GM06990 (cell line): ENCODE measurements at places on chromosomes 6 and 20.

DNA sequence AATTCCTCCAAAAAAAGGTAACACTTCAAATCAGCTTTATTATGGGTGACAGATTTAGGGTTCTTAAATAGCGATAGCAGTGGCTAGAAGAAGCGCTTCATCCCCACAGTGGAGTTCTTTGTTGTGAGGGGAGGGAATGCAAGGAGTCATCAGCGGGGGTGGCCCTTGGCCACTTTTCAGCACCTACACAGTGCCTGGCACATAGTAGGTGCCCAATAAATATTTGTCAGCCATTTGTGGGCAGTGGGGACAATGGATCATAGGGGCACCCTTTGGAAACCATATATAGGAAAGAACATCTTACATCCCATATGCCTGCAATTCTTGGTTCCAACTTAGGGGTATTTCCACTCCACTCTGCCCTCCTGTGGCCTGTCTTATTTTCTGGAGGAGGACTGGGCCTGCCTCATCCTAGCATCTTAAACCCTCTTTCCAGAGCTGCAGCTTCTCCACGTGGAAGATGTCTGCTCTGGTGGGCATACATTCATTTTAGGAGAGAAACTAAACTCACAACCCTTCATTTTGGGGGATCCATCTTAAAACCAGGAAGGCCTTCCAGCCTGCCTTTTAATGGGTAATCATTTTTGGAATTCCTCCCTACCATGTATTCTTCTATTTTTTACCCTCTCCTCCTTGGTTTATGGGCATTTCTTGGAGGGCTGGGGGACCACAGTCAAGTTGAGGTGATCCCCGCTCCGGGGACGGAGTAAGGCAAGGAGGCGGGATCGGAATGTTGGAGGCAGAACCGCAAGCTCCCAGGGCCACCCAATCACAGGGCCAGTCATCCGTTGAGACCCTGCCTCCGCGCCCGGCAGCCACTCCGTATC, 2.6 kb upstream of the GPSM3 start:
- no peak for DNase-seq

- no peak for DNase-seq
These were observed 187.6 kb downstream of the TMEM242 start for GRCh38 chr6:157135691-157136090.

GRCh38 chr6:111185954-111186353, 98.7 kb downstream of the SLC16A10 start:
- DNase-seq = no peak

GRCh38 chr6:34865107-34865506, 22.7 kb downstream of the TAF11 start:
- DNase-seq = no peak

- no peak for DNase-seq
These were observed 932.1 kb downstream of the QKI start for GRCh38 chr6:164346631-164347030.

DNA sequence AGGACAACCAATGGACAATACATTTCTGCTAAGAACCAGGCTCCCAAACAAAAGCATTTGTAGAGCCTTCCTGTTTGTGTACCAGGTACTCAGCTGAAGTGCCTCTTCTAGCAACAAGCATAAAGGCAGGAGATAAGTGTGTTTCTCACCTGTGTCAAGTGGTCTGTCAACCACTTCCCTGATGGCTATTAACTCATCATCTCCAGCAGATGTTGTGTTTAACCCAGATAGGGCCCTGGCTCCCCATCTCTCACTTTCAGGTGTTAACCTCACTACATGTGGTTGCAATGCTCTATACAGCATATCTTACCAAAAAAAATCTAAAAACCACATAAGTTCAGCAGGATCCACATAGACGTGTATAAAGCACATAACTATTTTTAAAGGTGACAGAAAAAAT, 9.6 kb upstream of the IL17A start:
- DNase-seq = peak; percentile 36

DNA sequence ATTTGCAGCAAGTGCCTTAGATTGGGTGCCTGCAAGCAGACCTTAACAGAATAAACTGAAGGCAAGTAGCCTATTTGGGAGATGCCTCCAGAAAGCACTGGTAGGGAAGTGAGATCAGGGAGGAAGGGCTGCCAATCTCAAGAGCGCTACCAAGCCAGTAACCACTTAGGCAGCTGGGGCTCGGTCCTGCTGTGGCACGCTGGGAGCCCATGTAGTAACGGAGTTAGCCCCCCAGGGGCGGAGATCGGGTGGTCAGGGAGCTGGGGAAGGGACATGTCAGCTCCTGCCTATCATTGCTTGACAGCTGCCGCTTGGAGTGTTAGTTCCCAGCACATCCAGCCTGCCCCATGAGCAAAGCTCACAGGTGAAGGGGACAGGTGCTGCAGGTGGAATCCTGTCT, 127.0 kb downstream of the CEBPB start:
- no peak for DNase-seq

DNA sequence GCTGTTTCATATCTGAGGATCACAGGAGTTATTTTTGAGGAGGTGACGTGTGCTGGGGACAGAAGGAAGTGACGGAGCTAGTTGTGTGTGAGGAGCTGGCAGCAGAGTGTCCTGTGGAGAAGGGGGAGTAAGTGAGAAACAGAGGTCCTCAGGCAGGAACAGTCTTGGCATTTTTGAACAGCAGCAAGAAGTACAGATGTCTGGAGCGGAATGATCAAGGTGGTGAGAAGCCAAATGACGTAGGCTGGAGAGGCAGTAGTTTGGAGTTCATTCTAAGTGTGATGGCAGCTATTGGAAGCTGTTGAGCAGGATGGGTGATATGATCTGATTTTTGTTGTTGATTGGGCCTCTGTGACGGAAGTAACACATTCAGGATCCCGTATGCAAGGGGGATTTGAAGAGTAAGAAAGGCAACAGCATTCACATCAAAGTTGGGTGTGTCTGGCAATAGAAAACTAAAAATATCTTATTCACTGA, 52.3 kb downstream of the SOBP start:
- DNase-seq = no peak

DNA sequence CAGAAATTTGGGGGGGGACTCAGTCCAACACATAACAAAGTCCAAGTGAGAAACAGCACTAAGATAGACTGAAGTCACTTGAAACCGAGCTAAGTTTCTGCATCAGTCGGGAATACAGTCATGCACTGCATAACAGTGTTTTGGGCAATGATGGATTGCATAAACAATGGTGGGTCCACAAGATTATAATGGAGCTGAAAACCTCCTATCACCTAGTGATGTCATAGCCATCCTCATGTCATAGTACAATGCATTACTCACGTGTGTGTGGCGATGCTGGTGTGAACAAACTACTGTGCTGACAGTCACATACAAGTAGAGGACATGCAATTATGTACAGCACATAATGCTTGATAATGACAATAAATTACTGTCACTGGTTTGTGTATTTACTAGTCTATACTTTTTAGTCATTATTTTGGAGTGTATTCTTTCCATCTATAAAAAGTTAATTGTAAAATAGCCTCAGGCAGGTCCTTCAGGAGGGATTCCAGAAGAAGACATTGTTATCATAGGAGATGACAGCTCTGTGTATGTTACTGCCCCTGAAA, 154.5 kb upstream of the ECI2 start:
- DNase-seq = no peak

DNA sequence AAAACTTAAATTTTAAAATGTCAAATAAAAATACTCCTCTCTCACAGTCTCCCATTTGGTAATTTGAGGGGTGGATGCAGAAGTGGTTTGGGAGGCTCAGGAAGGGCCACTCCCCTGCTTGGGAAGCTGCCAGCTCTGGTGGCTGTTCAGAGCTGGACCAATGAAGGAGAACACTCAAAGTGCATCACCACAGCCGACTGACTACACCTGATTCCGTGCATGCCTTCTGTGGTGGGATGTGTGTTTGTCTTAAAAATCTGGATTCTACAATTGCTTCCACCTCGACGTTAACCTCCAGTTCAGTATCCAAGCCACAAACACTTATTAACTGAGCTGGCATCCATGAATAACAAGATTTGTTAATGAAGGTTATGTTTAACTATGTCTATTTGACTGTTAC, 137.3 kb downstream of the FOXC1 start:
- no peak for DNase-seq

DNA sequence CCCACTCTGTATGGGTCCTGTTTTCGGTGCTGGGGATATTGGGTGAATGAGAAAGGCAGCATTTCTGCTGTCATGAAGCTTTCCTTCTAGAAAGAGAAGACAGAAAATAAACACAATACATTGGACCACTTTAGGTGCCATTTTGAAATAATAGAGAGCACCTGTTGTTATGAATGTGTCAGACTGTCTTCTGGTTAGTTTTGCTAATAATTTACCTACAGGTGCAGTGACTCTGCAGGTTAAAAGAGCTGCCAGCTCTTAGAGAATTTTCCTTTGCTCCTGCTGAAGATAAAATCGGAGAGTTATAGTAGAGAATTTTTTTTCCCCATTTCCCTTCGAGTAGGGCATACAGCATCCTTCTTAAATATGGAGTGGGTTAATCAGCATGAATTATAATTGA, 21.9 kb upstream of the GCLC start:
- DNase-seq = no peak

GRCh38 chr6:157823528-157824370, 703 bp downstream of the SNX9 start:
- peak; percentile 42 for DNase-seq

DNA sequence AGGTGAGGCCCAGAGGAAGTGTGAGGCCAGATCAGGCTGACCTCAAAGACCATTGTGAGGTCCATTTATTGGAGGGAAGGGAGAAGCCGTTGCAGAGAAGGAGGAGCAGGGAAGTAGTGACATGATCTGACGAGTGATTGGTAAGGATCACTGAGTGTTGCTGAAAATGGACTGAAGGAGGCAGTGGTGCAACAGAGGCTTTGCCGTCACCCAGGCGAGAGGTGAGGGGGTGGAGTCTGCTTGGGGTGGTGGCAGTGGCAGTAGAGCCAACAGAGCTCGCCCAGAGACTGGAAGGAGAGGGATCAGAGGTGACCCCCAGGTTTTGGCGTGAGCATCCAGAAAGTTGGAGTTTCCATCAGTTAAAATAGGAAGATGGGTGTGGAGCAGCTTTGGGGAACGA, 67.9 kb upstream of the CLDN20 start:
- DNase-seq = no peak

GRCh38 chr20:63337786-63338420, 23.2 kb downstream of the CHRNA4 start:
- DNase-seq = no peak

DNA sequence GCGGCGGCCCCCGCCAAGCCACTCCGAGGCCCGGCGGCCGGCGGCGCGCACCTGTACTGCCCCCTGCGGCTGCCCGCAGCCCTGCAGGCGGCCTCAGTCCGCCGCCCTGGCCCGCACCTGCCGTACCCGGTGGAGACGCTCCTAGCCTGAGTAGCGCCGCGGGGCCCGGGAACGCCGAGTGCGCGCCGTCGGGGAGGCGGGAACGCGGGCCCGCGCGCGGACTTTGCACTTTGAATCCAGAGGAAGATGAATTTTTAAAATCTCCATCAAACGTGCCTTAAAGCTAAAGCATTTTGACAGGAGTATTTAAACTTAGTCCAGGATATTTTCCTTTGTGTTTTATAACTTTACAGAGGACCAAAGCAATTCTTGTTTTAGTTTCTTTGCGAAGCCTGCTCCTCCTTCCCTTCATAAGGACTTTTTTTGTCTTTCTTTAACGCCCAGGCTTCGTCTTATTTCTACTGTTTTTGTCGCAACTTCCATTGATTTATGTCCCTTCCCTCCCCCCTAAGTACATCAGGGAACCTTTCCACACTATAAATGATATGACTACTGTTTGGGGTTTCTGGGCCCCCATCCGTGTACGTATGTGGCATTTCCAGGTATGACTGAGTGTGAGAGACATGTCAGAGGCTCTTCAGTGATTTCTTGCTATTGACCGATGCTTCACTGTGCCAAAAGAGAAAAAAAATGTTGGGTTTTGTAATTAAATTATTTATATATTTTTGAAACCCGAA, 2.0 kb downstream of the FOXQ1 start:
- DNase-seq = no peak

DNA sequence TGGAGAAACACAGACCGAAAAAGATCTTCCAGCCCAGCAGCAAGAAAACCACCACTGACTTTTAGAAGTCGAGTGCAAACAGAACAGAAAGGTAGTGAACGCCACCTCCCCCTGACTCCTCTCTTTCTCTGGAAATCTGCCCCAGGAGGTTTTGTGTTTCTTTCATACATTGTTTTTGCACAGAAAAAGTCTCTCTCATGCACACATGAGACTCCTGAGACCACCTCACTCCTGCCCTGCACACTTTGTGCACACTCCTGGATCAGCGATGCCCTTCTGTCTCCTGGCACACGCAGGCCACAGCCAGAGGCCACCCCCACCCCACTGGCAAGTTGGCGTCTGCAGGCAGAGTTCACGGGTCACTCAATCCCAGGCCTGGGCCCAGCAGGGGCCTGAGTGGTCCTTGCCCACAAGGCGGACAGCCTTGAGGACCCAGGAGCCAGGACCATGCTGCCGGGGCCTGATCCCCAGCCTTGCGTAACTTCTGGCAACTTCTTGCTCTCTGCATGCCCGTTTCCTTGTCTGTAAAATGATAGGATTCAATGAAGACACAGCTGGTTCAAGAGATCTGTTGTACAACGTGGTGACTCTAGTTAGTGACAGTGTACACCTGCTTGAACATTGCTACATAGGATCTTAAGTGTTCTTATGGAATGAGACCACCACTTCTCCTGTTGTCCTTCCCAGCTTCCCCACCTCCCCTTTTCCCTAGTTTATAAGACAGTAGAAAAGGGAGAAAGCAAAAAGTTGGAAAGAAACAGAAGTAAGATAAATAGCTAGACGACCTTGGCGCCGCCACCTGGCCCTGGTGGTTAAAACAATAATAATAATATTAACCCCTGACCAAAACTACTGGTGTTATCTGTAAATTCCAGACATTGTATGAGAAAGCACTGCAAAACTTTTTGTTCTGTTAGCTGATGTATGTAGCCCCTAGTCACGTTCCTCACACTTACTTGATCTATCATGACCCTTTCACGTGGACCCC, 30.2 kb upstream of the CST7 start:
- no peak for DNase-seq

GRCh38 chr6:157226026-157226625, 97.2 kb downstream of the TMEM242 start:
- no peak for DNase-seq

GRCh38 chr6:37559501-37559900, 59.8 kb upstream of the CCDC167 start:
- no peak for DNase-seq

DNA sequence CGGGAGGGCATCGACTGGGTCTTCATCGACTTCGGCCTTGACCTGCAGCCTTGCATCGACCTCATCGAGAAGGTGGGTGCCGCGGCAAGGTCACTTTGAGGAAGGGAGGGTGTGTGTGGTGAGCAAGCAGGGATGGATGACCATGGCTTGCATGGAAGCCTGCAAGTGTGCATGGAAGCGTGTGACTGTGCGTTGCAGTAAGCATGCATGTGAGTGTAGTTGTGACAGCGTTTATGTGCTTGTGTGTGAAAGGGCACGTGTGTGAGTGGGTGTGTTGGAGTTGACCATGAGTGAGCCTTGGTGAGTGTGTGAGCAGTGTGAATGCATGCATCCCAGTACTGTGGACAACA, 32.5 kb downstream of the MYH7B start:
- DNase-seq = no peak

GRCh38 chr6:36605143-36605542, 11.0 kb downstream of the SRSF3 start:
- no peak for DNase-seq
